Erythroblast (primary cell): ENCODE measurements at places on chromosomes 13 and 19.
A peak's percentile ranks its signal among the peaks of the same experiment; 100 is the strongest.

GRCh38 chr13:96388598-96388997 is 298.7 kb downstream of the HS6ST3 start:
- no peak for DNase-seq

- peak; percentile 13 for DNase-seq
These were observed 4.8 kb upstream of the SMG9 start for GRCh38 chr19:43759515-43759914.

DNA sequence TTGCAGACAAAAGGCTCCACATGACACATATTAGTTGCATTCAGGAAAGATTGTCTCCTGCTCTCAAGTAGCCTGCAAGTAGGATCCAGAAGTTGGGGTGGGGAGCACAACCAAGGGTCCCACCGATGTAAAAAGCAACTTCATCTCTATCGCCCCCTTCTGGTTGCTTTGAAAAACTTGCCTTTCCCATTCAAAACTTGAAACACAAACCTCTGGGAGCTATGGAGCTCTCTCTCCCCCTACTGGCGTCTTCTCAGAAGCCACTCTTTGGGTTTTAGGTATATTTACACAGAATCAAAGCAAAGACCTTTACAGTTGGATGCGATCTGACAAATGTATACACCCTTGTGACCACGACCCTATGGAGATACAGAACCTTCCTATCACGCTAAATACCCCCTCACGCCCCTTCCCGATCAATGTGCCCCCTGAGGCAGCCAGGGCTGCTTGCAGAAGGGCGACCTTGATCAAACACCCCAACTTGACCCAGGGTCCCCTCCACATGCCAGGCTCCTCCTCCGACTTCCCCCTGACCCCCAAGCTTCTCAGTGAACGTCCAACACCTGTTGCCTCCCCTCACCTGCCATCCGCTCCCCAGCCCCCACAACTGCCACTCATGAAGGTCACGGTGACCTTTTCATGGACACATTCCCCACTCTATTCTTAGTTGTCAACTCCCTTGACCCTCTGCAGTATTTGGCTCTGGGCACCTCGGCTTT is 10.1 kb downstream of the NOSIP start:
- peak; percentile 93 for DNase-seq

- DNase-seq = no peak
These were observed 59.4 kb downstream of the SLC10A2 start for GRCh38 chr13:103006641-103007426.

DNA sequence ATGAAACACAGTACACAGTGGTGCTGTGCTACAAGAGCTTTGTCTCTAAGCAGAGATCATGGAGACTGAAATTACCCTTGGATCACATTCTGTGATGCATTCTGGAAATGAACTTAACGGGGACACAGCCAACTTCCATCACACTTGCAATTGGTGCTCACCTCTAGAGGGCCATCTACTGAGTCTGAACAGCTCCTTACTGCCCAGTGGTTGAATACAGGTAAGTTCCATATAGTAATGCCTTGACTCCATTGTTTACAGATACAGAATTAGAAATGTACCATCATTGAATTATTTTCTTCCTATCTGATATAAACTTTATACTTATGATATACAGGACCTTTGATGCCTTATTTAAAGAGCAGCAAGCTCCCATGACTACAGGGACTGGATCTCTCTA is 686.4 kb downstream of the PCDH9 start:
- DNase-seq = no peak

DNA sequence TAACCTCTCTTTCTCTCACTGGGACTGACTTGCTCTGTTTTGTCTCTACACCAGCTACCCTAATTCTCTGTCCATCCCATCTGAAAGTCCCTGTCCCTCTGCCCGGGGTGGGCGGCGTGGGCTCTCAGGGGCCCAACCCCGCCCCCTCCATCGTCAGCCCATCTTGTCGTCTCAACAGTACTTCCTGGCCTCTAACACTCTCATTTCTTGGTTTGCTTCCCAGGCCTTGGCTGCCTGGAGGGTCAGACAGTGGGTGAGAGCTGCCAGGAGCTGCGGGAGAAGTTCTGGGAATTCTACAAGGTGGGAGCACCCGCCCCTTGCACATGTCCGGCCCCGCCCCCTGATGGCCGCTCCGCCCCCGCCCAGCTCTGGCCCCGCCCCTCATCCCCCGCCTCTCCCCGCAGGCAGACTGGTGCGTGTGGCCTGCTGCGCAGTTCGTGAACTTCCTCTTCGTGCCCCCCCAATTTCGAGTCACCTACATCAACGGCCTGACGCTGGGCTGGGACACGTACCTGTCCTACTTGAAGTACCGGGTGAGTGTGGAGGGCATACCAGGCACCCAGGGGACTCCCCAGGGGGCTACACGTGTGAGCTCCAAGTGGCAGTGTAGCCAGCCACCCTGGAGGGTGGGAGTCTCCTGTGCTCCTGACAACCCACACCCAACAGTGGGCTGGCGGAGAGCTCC is 1.7 kb downstream of the MPV17L2 start:
- peak; percentile 62 for DNase-seq

GRCh38 chr13:80547341-80547740 is 206.4 kb upstream of the SPRY2 start:
- DNase-seq = no peak

DNA sequence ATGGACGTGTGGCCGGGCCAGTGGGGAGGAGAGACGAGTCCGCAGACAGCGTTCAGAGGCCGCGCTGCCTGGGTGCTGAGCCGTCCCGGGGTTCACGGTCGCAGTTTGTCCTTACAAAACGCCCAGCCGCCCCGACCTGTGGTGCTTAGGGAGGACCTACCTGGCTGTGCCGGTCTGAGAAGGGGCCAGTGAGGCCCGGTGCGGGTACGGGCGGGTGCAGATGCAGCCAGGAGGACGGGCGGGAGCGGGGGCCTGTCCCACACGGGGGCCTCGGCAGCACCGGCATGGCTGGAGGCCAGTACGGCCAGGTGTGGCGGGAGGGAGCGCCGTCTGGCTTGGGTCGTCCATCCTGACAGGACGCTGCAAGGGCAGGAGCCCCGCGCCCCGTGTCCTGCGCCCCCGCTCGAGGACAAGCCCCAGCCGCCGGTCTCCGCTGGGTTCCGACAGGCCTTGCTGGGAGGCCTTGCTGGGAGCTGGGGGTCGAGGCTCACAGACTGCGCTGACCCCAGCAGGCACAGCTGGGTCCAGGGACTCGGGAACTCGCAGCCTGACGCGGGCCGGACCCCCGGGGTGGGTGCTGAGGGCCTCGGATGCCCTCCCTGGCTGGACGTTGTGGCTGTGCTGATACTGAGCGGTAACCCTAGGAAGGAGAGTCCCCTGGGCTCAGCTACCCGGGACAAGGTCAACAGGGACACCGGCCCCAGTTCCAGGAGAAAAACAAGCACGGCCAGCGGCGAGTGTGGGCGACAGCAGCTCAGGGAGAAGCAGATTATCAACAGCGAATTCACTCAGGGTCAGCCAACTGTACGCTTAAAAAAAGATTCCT is 5.3 kb upstream of the PROZ start:
- peak; percentile 63 for DNase-seq

GRCh38 chr13:39415008-39415802 is 187.8 kb downstream of the LHFPL6 start:
- peak; percentile 37 for DNase-seq

DNA sequence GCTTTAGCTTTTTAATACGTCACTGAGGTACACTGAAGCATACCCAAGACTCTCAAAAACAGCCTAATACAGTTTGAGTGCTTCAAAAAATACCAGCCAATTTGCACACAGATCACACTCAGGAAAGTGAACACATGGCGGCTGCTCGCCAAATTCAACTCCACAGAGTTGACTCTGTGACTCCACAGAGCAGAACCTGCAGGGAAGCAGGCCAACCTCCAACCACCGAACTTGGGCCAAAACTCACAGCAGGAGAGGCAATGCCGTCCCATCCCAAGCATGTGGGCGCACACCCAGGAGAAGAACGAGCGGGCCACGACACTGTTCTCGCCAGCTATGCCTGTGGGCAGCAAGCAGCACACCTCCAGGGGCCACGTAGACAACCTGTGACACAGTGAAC is 21.1 kb downstream of the ELL start:
- no peak for DNase-seq

DNA sequence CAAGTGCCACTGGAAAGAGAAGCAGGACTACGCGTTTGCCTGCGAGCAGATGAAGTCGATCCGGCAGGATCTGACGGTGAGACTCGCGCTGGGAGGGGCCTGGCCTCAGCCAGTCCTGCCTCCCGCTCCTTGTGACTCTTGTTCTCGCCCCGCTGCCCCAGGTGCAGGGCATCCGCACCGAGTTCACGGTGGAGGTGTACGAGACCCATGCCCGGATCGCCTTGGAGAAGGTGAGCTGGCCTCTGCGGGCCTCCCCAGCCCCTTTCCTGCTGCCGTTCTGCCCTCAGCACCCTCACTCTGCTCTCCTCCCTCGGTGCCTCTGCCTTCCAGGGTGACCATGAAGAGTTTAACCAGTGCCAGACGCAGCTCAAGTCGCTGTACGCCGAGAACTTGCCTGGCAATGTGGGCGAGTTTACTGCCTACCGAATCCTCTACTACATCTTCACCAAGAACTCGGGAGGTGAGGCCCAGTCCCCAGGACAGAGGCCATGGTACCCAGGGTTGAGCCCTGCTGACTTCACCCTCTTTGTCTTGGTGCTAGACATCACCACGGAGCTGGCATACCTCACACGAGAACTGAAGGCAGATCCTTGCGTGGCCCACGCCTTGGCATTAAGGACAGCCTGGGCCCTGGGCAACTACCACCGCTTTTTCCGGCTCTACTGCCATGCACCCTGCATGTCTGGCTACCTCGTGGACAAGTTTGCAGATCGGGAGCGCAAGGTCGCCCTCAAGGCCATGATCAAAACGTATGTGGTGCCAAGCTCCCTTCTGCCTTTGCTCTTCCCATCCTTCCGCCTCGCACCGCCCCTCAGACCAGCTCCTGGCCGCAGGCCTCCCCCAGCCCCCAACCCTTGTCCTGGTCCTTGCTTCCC is 5.6 kb downstream of the LENG9 start:
- no peak for DNase-seq

DNA sequence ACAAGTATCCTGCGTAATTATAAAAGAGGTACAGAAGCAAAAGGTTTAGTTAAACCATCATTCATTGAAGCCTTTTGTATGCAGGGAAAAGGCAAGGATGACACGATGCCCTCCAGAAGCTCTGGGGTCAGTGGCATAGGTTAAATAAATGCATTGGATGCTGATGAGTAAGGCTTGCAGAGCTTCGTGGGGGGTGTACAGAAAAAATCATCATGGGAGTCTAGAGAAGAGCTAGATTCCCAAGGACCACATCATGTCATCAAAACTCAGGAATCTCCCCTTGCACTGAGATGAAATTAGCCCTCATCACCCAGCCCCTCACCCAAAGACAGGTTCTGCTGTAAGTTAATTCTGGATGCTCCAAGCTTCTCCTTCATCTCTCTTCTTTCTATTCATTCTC is 8.3 kb downstream of the FPR1 start:
- no peak for DNase-seq

GRCh38 chr13:32409561-32410421 is 18.1 kb downstream of the N4BP2L1 start:
- no peak for DNase-seq

- DNase-seq = peak; percentile 55
These were observed 509 bp downstream of the TPP2 start for GRCh38 chr13:102597029-102597961.

DNA sequence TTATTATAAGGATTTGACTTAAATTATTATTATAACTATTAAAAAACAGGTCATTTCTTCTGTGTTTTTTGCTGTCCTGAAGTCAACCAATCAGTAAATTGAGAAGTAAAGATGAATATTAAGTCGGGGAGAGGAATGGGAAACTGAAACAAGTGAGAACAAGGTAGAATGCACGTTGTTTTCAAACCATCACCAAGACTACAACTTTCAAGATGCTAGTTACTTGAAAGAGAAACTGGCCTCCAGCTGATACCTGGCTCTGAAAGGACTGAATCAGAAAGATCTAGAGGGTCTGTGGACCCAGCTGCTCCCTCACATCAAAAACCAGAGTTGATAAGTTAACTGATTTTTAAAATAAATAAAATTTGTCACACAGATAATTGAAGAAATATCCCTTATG is 1301.5 kb upstream of the ATXN8OS start:
- no peak for DNase-seq

GRCh38 chr19:4889034-4889815 is 13.5 kb downstream of the ARRDC5 start:
- DNase-seq = no peak

DNA sequence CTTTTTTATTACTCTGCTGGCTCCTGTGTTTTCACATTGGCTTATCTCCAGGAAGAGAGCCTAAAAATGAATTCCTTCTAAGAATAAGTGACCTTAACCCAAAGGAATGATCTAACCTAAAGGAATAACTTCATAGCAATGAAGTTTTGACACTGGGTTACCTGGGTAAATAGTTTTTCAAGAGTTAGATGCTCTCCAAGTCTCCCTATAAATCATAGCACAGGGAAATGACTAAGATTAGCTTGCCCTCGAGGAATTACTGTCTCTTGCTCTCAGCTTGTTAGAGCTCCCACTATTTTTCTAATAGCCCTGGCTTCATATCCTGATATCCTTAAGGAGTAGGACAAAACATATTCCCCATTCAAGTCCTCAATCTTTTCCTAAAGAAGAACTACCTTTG is 66.3 kb downstream of the SPRY2 start:
- no peak for DNase-seq

DNA sequence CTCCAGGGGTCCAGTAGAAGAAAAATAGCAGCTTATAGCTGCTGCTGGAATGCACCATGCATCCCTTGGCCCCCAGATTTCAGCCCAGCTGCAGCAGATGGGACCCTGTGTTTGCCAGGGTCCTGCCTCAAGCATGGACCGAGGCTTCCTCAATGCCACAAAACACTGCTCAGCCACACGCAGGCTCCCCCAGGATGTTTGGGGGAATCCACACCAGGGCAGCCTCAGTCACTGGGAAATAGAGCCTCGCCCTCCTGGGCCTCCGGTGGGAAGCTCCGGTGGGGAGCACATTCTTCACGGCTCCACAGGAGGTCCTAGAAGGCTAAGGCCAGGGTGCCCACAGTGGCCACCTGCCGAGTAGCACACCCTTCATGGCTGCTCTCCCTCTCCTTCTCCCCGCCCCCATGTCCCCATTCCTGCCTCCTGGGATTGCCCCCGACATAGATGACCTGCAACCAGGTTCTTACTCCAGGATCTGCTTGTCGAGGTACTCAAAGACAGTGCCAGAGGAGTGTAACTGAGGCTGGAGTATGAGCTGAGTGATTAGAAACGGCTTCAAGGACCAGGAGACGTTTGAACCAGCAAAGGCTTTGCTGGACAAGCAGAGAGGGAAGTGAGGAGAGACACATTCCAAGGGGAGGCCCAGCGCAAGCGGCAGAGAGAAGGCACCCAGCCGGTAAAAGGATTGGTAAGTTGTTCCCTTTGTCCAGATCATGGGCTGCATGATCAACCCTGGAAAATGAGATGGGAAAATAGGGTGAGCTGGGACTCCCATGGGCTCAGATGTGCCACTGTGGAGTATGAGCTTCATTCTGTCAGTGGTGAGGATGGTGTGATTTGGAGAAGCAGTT is 110.7 kb upstream of the UQCRFS1 start:
- DNase-seq = no peak
